ENCODE measurements at places on chromosomes 6 and 20.
A peak's percentile ranks its signal among the peaks of the same experiment; 100 is the strongest.

DNA sequence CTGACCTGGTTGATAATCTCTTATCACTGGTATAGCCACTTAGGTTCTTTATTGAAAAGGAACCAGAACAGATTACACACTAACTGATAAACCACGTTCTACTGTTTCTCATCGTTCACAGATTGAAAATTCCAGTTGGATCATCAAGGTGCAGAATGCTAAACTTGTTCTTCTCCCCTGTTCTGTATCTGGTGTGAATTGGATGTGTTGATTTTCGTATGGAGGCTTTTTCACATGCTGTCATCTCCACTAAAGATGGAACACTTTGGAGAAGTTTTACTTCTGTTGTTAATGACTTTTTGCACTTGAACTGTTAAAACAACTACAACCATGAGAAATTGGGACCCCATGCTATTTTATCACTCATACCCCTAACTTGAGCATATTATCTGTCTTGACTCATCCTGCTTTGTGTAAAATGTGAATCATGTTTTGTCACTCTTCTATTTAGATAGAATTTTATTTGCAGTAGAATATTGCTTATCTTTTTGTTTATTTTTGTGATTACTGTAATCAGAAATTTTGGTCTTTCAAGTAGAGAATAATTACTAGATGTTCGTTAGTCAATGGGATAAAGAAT lies 17.5 kb downstream of the VAPB start:
- no peak for DNase-seq

GRCh38 chr20:3763671-3764601 lies 3.6 kb downstream of the ADISSP start:
- no peak for DNase-seq

GRCh38 chr6:162706232-162706631 lies 21.3 kb downstream of the PRKN start:
- peak; percentile 47 for DNase-seq

DNA sequence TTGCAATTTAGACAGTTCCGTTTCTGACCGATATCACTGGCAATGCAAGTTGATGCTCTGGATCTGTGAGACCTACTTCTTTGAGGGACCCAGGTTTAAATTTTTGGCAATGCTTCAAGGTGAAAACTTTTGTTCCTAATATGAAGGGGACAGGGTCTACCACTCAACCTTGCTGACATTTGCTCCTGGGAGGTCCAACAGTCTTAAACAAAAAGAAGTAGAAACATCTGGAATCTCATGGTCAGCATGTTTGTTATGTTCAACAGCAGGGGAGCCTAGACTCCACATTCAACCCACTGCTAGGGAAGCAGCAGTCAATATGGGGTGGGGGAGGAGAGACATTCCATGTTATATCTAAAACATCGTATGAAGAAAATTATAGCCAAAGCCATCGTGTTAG lies 196.4 kb downstream of the SIM1 start:
- DNase-seq: no peak

GRCh38 chr20:45355209-45356084 lies 7.2 kb upstream of the SDC4 start:
- DNase-seq: no peak

DNA sequence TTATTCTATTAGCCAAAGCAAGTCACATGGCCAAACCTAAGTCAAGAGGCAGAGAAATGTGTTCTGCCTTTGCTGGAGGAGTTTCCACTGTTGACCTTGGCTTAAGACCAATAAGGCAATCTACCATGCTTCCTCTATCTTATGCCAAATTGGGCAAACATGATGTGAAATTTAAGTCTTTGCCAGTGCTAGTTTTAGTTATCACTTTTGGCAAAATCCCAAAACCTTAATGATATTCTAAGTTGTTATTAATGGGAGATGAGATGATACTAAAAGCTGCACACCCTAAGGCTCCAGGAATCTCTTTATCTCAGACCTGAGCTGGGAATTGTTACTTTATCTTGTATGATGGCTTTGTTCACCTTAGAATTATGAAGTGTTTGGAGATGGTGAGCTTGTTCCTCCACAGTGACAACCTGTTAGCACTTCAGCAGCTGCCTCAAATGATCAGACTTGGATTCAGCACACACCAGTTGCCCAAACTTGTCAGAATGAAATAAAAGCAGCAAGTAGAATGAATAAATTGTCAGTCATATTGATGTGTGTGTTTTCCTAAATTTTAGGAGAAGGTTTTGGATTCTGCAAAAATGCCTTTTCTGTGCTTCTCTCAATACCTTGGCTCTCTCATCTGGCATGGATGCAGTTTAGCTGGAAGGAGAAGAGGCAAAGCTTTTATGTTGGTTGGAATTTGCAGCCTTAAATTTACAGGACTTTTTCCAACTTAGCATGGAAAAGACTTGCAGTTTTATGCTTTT lies 49.3 kb downstream of the RIN2 start:
- no peak for DNase-seq

- DNase-seq: no peak
These were observed 215.9 kb downstream of the TTLL2 start for GRCh38 chr6:167540796-167541195.

DNA sequence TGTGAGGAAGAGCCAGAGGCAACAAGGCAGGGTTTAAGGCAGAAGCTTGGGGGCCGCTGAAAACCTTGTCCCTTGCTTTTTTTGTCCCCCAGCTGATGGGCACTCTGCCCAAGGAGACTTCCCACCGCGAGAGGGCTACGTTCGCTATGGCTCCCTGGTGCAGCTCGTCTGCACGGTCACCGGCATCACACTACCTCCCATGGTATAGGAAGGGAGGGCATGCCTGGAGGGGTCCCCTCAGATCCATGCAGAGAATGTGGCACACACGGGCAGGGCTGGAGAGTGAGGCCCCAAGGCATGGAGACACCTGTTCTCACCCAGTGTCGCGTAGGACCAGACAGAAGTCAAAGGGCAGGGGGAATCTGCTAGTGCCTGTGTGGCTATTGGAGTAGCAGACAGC lies 5.8 kb upstream of the MATN4 start:
- DNase-seq: no peak

GRCh38 chr6:156832231-156832647 lies 55.1 kb downstream of the ARID1B start:
- DNase-seq: no peak

DNA sequence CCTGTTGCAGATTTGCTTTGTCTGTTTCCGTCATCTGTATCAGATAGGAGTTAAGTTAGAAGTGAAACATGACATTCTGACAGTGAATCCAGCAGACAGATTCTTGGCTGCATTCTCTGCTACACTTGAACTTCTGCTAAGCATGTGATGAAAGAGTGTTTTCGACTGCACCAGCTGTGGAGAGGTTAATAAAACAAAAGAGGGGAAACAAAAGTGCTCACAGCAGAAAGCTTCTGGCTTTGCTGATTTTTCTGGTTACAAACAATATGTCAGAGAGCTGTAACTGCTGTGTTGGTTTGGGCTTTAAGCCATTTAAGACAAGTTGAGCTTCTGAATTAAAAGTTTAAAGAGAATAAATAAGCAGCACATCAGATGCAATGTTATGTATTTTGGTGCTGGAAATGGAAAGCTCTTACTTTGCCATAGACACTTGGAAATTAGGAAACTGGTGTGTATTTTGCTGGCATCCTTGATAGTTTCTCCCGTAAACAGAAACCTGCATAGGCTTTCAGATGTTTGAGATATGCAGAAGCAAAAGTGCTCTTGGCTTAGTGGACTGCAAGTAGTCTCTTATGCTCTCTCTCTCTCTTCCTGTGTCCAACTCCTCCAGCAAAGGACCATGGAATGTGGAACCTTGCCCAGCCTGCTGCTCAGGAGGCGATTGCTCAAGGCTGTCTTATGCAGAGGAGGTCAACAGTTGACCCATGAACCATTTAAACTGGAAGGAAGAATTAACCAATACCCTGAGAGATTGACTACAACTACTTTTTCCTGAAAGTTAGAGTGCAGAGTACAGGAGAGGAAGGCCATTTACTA lies 104.9 kb downstream of the RPS12 start:
- DNase-seq: peak; percentile 46

GRCh38 chr6:80209430-80209829 lies 103.0 kb downstream of the BCKDHB start:
- no peak for DNase-seq

DNA sequence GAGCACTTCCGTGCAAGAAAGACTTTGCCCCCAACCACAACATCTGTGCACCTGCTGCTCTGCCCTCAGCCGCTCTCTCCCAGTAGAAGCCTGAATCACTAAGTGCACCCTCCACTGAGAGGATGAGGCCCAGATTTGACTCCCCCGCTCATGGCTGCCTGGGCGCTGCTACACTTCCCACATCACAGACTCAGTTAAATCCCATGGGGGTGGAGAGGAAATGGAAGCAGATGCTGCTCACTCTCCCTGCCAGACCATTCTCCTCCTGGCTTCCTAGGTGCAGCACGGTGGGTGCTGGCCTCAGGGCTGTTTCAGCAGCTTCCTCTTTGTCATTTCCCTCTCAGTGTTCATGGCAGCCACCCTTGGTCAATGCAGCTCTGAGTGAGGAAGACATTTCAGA lies 4.8 kb downstream of the CST5 start:
- no peak for DNase-seq

GRCh38 chr20:34579979-34580940 lies 21.7 kb downstream of the MAP1LC3A start:
- no peak for DNase-seq

DNA sequence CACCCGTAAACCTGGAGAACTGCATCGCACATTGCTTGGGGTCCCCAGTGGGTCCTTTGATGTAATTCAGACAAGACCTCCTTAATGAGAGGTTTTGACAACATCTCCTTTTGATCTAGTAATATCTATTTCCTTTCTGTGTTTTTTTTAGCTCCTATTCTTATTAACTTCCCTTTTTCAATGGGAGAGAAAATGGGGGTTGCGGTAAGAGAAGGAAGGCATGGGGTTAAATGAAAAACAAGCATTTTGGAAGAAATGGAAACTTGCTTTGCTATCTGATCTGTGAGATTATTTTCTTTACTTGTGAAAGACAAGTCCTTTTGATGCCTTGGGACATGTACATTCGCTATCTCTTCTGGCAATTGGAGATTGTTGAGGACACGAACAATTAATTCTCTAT lies 418.6 kb upstream of the MAN1A1 start:
- DNase-seq: no peak

DNA sequence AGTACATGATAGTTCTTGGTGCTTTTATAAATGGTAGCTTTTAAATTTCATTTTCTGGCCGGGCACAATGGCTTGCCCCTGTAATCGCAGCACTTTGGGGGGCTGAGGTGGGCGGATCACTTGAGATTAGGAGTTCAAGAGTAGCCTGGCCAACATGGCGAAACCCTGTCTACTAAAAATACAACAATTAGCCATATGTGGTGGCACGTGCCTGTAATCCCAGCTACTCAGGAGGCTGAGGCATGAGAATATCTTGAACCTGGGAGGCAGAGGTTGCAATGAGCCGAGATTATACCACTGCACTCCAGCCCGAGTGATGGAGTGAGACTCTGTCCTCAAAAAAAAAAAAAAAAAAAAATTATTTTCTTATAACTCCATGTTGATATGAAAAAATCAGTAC lies 36.0 kb downstream of the LRRN4 start:
- DNase-seq: no peak

Data from right renal pelvis (tissue), 4 donors.